Ovary (tissue), 10 donors: ENCODE measurements at places on chromosomes 16 and 17. TPM values are rescaled to one million over a fixed set of nuclear protein-coding genes. Genes with fewer than 3 reads are reported as not detected.

- DNase-seq: no peak
- H3K27ac ChIP-seq: no peak overlapping the region
- H3K4me3 ChIP-seq: no peak overlapping the region
- no peaks in the 10 kb centered on the region for H3K36me3 ChIP-seq
Measured at GRCh38 chr16:57574646-57575467, 32.4 kb downstream of the ADGRG5 start.

The ZDHHC1 gene
- 21.9 TPM for total RNA-seq

GRCh38 chr17:42774066-42774745 lies 957 bp downstream of the VPS25 start:
- DNase-seq: no peak
- H3K4me3 ChIP-seq: peak overlapping the region; percentile 80
- peak overlapping the region; percentile 84 for H3K27ac ChIP-seq
- peaks cover 2% of the 10 kb centered on the region for H3K4me1 ChIP-seq

DNA sequence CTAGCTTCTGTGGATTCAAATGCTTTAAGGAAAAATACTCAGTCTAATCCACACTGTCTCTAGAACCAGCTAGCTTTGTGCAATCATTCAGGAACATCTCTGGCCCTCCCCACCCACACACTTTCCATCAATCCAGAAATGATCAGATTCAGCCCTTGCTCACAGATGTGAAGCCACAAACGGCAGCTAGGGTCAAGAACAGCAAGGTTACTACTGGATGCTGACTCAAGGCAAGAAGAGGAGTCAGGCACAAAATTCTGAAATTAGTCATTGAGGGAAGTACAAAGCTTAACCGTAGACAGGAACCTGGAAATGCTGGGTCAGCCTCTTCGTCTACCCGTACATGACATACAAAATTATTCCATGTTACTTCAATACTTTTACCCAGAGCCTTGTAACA lies 174.6 kb downstream of the CDH13 start:
- no peak for DNase-seq
- no peaks in the 10 kb centered on the region for H3K36me3 ChIP-seq
- H3K4me1 ChIP-seq: no peaks in the 10 kb centered on the region
- H3K27ac ChIP-seq: no peak overlapping the region
- no peak overlapping the region for H3K4me3 ChIP-seq
- H3K27me3 ChIP-seq: no peaks in the 10 kb centered on the region

DNA sequence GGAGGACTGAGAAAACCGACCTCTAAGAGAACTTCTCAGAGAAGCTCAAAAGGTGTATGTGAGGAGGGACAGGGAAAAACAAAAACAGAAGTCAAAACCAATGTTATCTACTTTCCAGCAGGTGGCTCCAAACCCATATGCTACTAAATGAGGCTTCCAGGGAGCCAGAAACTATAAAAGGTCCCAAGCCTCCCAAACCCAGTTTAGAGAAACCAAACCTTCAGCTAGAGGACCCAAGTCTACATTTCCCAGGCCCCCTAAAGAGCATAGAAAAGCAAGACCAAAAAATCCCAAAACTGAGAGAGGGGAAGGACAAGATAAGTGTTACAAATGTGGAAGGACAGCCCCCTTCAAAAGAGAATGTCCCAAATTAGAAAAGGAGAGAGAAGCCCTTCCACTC lies 3.7 kb downstream of the HPR start:
- H3K4me3 ChIP-seq: no peak overlapping the region
- no peaks in the 10 kb centered on the region for H3K27me3 ChIP-seq
- peaks cover 6% of the 10 kb centered on the region for H3K4me1 ChIP-seq
- DNase-seq: no peak
- H3K36me3 ChIP-seq: no peaks in the 10 kb centered on the region
- no peak overlapping the region for H3K27ac ChIP-seq

The ARHGAP23 gene
- total RNA-seq: 50.3 TPM

DNA sequence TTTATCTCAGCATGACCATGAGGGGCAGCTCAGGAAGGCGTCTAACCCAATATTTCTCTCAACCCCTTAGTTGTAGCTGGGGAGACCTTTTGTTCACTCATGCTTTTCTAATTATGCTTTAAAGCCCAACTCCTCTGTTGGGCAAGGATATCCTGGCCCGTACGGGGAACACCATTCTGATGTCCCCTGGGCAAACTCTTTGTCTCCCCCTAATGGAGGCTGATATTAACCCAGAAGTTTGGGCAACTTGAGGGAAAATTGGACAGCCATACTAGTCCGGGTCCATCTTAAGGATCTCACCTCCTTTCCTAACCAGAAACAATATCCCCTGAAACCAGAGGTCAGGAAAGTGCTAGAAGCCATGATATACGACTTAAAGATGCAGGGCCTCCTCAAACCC lies 143.7 kb upstream of the COX10 start:
- no peaks in the 10 kb centered on the region for H3K36me3 ChIP-seq
- no peaks in the 10 kb centered on the region for H3K27me3 ChIP-seq
- no peak overlapping the region for H3K27ac ChIP-seq
- H3K4me3 ChIP-seq: no peak overlapping the region
- no peaks in the 10 kb centered on the region for H3K4me1 ChIP-seq

The KRTAP3-1 gene
- not detected for total RNA-seq

- H3K27ac ChIP-seq: peak overlapping the region; percentile 89
- H3K36me3 ChIP-seq: no peaks in the 10 kb centered on the region
- no peak for DNase-seq
- peak overlapping the region; percentile 81 for H3K4me3 ChIP-seq
Measured at GRCh38 chr17:60524463-60525327, 1.3 kb downstream of the APPBP2 start.

DNA sequence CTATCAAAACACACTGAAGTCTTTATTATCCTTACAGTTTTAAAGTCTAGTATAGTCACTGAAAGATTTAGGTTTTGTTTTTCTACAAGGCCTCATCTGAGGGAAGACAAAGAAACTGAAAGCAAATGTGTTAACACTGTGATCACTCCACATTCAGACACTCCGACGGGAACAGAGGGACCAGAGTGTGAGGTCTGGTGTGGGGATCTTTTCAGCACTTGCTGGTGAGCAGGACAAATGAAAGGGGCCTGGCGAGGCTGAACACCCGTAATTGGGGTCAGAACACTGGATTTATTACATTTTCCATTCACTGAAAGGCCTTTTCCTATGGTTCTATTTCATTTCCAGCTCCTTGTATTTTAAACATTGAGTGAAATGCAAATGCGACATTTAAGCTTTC lies 910.5 kb downstream of the CDH11 start:
- H3K27me3 ChIP-seq: no peaks in the 10 kb centered on the region
- DNase-seq: no peak
- H3K4me1 ChIP-seq: no peaks in the 10 kb centered on the region
- H3K4me3 ChIP-seq: no peak overlapping the region

GRCh38 chr16:22321340-22322001 lies 24.3 kb downstream of the POLR3E start:
- H3K27ac ChIP-seq: no peak overlapping the region
- H3K36me3 ChIP-seq: no peaks in the 10 kb centered on the region
- no peaks in the 10 kb centered on the region for H3K27me3 ChIP-seq
- DNase-seq: peak; percentile 68

GRCh38 chr17:28533091-28533807 lies 19.2 kb downstream of the UNC119 start:
- DNase-seq: no peak
- H3K36me3 ChIP-seq: no peaks in the 10 kb centered on the region
- no peaks in the 10 kb centered on the region for H3K27me3 ChIP-seq
- H3K4me3 ChIP-seq: no peak overlapping the region
- no peak overlapping the region for H3K27ac ChIP-seq

GRCh38 chr16:84973776-84974523 lies 37.4 kb downstream of the ZDHHC7 start:
- H3K27me3 ChIP-seq: no peaks in the 10 kb centered on the region
- no peak overlapping the region for H3K27ac ChIP-seq
- no peaks in the 10 kb centered on the region for H3K36me3 ChIP-seq
- H3K4me3 ChIP-seq: no peak overlapping the region

The PRDM7 gene
- total RNA-seq: not detected

The B3GNT9 gene
- 11.1 TPM for total RNA-seq

The KRT28 gene
- total RNA-seq: not detected

GRCh38 chr16:11229906-11230305 lies 26.1 kb downstream of the SOCS1 start:
- no peaks in the 10 kb centered on the region for H3K27me3 ChIP-seq
- H3K36me3 ChIP-seq: no peaks in the 10 kb centered on the region
- DNase-seq: no peak
- H3K27ac ChIP-seq: no peak overlapping the region

The GP1BA gene
- not detected for total RNA-seq

DNA sequence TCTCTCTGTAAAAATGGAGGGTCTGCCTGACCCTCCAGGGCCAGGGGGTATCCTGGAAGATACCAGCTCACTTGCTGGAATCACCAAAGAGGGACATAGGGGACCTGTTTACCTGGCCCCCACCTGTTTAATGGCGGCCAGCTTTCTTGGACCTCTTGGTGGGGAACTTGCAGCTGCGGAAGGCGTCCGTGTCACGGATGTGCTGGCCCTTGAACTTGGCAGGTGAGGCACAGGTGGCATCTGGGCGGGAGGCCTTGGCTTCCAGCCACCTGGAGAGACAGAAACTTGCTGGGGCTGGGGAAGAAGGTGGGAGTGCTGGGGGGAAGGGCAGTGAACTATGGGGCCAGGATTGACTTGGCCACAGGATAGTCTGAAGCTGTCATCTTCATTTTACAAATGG lies 3.5 kb downstream of the CHAD start:
- H3K27ac ChIP-seq: no peak overlapping the region
- H3K36me3 ChIP-seq: no peaks in the 10 kb centered on the region
- no peaks in the 10 kb centered on the region for H3K27me3 ChIP-seq
- H3K4me1 ChIP-seq: peaks cover 4% of the 10 kb centered on the region
- H3K4me3 ChIP-seq: no peak overlapping the region

The CFAP52 gene
- 1.0 TPM for total RNA-seq

DNA sequence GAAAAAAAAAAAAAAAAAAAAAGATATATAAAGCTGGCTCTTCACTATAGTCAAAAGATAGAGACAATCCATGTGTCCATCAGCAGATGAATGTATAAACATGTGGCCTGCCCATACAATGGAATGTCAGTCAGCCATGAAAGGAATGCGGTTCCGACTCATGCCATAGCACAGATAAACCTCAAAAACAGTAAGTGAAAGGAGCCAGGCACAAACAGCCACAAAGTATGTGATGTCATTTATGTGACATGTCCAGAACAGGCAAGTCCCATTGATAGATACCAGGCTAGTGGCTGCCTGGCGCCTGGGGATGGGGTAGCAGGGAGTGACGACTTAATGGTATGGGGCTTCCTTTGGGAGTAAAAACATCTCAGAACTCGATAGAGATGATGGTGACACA lies 155.7 kb downstream of the CMIP start:
- no peaks in the 10 kb centered on the region for H3K36me3 ChIP-seq
- no peak overlapping the region for H3K4me3 ChIP-seq
- H3K4me1 ChIP-seq: peaks cover 11% of the 10 kb centered on the region
- no peaks in the 10 kb centered on the region for H3K27me3 ChIP-seq
- H3K27ac ChIP-seq: no peak overlapping the region
- DNase-seq: no peak

- no peak overlapping the region for H3K4me3 ChIP-seq
- no peaks in the 10 kb centered on the region for H3K4me1 ChIP-seq
- no peaks in the 10 kb centered on the region for H3K27me3 ChIP-seq
- no peak overlapping the region for H3K27ac ChIP-seq
- H3K36me3 ChIP-seq: no peaks in the 10 kb centered on the region
Measured at GRCh38 chr16:86939609-86940008, 361.3 kb downstream of the FOXL1 start.

- no peaks in the 10 kb centered on the region for H3K27me3 ChIP-seq
- peak; percentile 23 for DNase-seq
- H3K4me3 ChIP-seq: no peak overlapping the region
- no peak overlapping the region for H3K27ac ChIP-seq
- H3K4me1 ChIP-seq: no peaks in the 10 kb centered on the region
Measured at GRCh38 chr16:66489818-66490217, 60.1 kb downstream of the TK2 start.

DNA sequence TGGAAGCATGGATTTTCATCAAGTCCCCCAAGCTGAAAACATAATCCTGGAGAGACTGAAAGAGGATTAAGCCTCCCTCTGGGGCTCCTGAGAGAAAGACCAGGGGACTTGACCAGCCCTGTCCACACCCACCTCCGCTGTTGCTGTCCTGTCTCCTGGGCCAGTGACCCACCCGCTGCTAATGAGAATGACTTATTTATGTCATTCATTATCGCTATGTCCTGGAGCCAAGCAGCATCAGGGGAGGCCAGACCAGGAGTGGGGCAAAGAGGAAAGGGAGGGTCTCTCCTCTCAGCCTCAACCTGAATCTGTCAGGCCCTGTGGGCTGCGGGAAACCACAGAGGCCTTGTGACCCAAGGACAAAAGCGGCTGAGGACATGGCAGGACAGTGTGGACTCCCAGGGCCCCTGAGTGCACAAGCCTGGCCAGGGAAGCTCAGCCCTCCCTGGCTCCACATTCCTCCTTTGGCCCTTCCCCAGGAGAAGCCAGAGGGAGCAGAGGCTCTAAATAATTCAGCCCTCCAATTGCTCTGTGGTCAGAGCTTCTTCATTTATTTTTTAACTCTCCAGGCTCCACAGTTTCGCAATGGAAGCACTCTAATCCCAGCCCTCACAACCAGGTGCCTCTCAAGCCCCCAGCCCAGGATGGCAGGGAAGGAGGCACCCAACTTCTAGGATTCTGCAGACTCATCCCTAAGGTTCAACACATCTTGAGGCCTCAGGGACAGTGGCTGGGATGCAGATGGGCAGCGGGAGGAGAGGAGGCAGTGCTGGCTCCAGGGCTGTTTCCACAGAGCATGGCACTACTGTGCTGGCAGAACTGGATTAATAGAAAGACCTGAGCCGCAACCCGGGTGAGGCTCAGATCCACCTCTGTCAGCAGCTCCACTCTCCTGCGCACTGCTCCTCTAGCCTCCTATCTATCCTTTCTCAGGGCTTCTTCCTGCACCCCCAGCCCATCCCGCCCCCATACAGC lies 19.1 kb downstream of the CUEDC1 start:
- H3K4me1 ChIP-seq: peaks cover 12% of the 10 kb centered on the region
- DNase-seq: peak; percentile 48
- H3K36me3 ChIP-seq: no peaks in the 10 kb centered on the region
- H3K27ac ChIP-seq: peak overlapping the region; percentile 4
- H3K4me3 ChIP-seq: no peak overlapping the region
- H3K27me3 ChIP-seq: no peaks in the 10 kb centered on the region

- no peaks in the 10 kb centered on the region for H3K4me1 ChIP-seq
- DNase-seq: no peak
- H3K27ac ChIP-seq: no peak overlapping the region
- H3K36me3 ChIP-seq: no peaks in the 10 kb centered on the region
Measured at GRCh38 chr17:50882851-50883250, 16.7 kb upstream of the TOB1 start.

DNA sequence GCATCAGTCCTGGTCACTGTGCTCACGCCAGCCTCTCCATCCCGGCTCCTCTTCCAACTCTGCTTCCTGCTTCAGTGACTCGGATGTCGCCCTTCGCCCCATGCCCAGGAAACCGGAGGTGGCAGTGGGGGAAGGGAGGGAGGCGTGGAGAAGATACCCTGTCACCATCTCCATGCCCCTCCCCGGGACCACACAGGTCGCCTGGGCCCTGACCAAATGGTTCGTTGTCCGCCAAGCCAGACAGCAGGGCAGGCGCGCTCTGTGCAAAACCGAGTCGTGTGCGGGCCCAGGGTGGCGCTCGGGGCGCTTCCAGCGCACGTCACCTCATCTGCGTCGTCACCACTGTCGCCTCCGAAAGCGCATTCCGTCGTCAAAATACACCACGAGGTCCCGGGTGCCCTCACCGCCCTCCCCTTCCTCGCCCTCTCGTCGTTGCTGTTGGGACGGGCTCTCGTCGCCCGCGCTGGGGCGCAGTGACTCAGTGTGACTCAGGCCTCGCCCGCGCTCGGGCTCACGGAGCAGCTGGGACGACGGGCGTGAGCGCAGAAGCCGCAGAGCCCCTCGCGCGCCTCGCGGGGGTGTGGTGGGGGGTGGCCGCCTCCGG lies 39.2 kb downstream of the ZNF778 start:
- H3K36me3 ChIP-seq: no peaks in the 10 kb centered on the region
- H3K27me3 ChIP-seq: no peaks in the 10 kb centered on the region
- no peak overlapping the region for H3K27ac ChIP-seq
- H3K4me1 ChIP-seq: peaks cover 9% of the 10 kb centered on the region

The CIITA gene
- total RNA-seq: 6.1 TPM
